ENCODE measurements at places on chromosomes 7 and 10.

- DNase-seq = no peak
Observed at GRCh38 chr10:125868372-125868975, 12.6 kb downstream of the DHX32 start.

DNA sequence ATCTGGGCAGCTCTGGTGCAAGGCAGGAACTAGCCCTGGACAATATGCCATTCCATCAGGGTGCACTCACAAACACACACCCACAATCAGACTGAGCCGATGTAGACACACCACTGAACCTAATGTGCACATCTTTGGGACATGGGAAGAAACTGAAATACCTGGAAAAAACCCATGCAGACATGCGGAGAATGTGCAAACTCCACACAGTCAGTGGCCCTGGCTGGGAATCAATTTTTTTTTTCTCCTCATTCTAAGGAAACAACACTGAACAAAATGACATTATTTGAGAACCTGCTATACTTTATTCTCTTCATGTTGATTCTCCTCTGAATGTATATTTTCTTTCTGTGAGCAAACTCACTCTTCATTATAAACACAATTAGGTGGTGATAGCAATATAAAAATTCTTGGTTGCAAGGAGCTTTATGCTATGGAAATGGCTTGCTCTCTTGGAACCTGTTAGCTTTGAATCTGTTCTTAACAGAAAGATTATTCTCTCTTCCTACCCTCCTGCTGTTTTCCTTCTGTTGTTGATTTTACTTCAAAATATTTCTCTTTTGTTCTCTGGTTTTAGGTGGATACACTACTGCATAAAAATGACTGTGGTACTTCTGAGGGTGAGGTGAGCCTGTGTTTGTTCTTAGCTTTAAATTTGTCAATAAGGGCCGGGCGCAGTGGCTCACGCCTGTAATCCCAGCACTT is 33.0 kb upstream of the MICU1 start:
- no peak for DNase-seq

DNA sequence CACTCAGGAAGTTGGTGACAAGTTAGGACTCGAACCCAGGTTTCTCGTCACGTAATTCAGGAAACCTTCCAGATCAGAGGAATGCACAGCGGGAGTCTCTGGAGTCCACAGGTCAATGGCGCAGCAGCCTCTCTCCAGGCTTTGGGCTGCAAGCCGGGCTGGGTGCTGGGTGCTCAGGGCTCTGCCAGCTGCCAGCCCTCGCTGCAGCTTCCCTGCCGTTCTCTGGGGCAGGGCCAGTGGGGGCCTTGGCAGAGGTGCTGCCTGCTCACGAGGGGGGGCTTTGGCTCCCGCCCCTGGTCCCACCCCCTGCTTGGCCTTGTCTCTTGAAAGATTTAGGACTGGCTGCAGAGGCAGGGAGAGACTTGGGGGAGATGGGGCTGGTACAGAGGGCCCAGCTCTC is at the start of gene TACR2:
Gene TACR2 (minus strand): TSS at position 224 of the 400 bp plus-strand sequence. CDS start 595 bp downstream, outside the sequence.
- DNase-seq = peak; percentile 24

DNA sequence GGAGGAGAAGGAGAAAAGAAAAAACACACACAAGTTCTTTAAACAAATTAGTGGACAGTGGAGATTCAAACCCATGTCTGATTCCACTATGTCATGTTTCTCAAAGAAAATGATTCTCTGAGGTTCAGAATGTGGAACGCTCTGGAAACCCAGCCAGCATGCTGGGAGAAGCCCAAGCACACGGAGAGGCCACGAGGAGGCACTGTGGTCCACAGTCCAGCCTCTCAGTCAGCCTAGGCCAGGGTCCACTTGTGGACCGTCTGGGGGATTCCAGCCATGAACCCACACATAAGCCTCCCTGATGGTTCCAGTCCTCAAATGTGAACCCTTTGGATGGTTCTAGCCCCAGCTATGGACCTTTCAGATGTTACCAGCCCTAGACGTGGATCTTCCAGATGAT is 73.4 kb downstream of the CAV1 start:
- peak; percentile 10 for DNase-seq

DNA sequence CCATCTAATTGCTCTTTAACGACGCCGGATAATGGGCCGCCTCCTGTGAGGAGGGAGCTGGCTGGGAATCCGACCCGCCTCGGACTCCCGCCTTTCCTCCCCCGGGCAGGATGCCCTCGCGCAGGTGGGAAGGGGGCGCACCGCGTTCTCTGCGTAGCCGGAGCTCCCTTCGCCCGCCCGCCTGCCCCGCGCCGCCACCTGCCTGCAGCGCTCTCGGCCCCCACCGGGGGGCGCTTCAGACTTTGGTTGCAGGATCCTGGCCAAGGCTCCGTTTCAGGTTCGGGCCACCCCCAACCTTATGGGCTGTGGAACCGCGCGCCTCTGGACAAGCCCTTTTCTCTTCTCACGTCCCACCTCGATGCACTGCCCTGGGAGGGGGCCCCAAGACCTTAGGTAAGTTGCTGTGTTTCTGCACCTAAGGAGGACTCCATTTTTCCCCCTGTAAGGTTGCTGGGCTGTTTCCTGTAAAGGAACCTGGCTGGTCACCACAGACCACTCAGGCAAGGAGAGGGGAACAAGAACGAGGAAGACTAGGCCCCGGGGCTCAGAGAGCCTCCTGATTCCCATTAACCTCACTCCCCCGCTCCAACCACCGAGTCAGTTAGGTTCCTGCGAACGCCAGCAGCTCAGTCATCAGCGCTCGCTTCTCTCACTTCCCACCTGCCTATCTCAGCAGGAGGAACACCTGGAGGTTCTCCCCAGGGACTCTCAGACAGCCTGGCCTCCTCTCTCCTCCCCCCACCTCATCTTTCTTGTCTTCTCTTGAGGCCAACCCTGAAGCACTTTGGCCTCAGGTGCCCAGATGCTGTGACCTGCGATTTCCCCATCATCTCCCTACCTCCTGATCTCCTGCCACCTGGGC is 11.3 kb upstream of the KAZALD1 start:
- DNase-seq = no peak

GRCh38 chr7:108002726-108003598 is at the start of gene LAMB1:
LAMB1 (minus strand) TSS chr7:108003161; CDS start chr7:108002885, 276 bp downstream.
- DNase-seq = peak; percentile 47

- no peak for DNase-seq
Observed at GRCh38 chr10:12614177-12614995, 265.0 kb downstream of the CAMK1D start.
